ENCODE measurements at places on chromosomes 13 and 19.

DNA sequence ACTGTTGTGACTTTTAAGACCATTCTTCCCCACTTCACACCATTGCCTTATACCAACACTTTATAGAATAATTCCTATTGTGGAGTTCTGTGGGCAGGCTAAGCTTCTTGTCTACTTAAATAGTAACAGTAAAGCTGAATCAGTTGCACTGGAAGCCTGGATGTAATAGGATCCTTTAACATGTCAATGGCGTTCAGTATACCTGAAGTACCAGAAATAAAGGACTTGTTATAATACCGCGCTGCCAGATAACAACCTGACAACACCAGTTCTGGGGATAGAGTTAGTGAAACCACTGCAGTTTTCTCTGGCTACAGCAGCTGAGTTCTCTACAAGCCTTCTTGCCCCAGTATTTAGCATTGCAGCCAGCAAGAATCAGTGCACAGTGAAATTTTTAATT is 52.0 kb upstream of the TNFRSF19 start:
- no peak for DNase-seq

DNA sequence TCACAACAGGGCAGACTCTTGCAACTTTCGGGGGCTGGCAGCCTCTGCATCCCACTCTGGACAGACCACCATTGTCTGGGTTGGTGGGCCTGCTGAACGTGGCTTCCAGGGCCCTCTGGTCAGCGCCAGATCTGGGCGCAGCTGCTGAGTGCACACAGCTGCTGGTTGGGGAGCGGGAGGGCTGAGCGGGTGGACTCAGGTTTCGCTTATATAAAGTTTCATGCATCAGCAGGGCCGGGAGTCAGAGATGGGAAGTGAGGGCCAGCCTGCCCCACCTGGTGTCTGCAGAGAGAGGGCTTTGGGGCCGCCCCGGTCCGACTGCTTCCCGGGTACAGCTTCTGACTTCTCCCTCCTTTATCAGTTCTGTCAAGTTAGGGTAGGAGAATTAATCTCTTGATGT is 6.9 kb downstream of the ARHGEF7 start:
- DNase-seq, result peak; percentile 86

DNA sequence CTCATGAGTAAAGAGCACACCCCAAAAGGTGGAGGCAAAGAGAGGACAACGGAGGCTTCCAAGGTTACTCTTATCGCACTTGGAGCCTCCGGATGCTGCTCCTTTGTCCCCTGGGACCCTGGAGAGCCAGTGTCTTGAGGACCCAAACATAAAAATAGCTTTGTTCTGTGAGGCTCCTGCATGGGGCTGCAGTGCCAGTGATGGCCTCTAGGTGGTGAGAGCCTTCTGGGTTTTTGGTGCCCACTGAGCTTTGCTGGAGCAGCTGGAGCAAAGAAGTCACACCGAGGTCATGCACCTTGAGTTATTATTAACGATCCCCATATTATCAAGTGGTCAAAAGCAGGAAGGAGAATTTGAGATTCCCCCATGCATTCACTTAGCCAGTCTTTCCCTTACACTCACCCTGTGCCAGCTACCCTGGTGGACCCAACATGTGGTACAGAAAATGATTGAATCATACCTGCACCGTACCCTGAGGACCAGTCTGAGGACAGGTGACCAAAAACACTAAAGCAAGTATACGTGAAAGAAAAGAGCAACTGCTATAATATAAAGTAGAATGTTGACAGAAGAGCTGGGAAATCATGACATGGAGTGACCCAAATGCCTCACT is 41.5 kb downstream of the ZNF682 start:
- no peak for DNase-seq

DNA sequence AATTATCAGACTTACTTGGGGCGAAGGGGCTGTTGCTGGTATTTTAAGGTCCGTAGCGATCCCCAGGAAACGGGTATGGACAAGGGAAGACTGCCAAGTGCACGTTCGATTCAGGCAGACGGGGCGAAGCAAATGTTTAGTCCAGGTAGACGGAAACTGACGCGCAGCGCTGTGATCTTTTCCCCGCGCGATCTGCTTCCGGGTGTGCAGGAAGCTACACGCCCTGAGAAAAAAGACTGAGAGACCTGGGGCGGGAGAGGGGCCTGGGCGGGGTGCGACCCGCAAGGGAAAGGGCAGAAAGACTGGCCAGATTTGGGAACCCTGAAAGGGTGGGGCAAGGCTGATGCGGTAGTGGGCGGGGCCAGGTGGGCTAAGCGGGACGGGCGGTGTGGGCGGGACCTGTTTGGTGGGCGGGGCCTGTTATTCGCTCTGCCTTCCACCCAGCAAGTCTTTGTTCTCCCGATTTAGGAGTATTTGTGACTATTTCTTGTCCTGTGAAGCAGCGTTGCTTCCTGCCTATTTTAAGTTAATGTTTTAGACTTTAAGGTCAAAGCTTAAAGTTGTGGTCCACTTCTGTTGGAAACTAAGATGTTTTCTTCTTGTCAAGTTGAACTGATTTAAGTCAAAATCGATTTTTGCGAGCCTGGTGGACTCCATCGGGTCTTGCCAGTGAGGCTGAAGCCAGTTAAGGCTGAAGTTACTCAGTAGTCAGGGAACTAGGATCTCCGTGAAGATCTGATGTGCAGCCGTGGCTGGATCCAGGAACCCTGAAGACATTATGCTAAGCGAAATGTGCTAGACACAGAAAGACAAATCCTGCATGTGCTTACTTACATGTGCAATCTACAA is at the start of gene ZNF836:
ZNF836 (minus strand) TSS at position 301 of the 849 bp plus-strand sequence. CDS start 3,549 bp downstream, outside the sequence.
- peak; percentile 91 for DNase-seq

- DNase-seq, result no peak
Observed at GRCh38 chr13:50531917-50532899, 311.3 kb downstream of the DLEU7 start.

GRCh38 chr13:21361706-21362105 is 97.4 kb downstream of the ZDHHC20 start:
- DNase-seq, result no peak

DNA sequence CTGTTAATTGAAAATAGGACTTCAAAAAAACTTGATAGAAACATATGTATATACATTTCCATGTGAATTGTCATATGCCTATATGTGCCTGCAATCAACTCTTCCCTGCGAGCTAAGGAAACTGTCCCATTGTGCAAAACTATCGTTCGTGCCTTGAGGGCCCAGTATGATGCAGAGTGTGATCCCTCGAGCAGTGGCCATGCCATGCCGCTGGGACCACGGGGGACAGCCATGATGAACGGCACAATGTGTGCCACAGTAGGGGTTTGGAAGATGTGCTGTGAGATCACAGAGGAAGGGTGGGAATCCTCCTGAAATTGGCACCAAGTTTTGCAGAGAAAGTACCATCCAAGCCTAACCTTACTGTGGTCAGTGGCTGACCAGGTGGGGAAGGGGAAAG is 118.1 kb upstream of the SOX1 start:
- no peak for DNase-seq

DNA sequence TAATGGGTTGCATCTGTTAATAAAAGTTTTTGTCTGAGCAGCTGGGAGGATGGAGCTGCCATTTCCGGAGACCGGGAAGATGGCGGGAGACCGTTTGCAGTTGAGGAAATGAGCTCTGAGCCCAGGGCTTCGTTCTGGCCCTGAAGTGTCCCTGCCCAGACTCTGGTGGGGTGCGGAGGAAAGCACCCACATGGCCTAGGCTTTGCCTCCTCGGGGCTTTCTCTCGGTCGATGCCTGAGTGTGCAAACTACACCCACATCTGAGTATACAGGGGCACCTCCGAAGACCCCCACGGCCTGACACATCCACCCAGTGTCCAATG is 15.6 kb upstream of the NANOS3 start:
- peak; percentile 51 for DNase-seq

GRCh38 chr19:17999684-18000479 is 8.1 kb upstream of the ARRDC2 start:
- peak; percentile 59 for DNase-seq

DNA sequence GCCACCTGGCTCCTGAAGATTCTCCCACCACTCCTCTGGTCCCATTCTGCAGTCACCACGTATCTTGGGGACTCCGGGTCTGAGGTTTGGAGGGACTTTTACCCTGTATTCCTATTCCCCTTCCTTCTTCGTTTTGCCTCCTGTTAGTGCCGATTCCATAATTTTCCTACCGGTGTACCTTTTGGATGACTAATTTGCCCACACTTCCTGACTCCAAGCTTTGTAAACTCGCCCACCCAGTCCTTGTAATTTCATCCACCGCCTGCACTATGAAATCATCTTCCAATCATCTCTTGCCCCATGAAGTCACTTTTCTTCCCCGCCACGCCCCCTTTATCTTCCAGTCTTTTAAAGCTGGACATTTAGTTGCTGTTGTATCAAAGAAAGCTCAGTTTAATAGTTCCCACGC is 572 bp downstream of the UCHL3 start:
- DNase-seq, result peak; percentile 57

DNA sequence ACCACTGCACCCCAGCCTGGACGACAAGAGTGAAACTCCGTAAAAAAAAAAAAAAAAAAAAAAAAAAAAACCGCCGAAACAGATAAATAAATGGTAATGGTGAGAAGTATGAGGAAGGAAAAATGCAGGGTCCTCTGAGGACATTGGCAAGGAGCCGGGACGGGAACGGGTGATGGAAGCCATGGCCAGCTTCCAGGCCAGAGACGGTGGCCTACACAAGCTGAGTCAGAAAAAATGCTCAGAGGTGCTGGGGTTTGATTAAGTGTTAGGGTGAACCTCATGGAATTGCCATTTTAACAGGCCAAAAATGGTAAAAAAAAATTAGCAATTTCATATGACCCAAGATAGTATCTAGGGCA is 866 bp upstream of the ZSWIM4 start:
- peak; percentile 91 for DNase-seq

DNA sequence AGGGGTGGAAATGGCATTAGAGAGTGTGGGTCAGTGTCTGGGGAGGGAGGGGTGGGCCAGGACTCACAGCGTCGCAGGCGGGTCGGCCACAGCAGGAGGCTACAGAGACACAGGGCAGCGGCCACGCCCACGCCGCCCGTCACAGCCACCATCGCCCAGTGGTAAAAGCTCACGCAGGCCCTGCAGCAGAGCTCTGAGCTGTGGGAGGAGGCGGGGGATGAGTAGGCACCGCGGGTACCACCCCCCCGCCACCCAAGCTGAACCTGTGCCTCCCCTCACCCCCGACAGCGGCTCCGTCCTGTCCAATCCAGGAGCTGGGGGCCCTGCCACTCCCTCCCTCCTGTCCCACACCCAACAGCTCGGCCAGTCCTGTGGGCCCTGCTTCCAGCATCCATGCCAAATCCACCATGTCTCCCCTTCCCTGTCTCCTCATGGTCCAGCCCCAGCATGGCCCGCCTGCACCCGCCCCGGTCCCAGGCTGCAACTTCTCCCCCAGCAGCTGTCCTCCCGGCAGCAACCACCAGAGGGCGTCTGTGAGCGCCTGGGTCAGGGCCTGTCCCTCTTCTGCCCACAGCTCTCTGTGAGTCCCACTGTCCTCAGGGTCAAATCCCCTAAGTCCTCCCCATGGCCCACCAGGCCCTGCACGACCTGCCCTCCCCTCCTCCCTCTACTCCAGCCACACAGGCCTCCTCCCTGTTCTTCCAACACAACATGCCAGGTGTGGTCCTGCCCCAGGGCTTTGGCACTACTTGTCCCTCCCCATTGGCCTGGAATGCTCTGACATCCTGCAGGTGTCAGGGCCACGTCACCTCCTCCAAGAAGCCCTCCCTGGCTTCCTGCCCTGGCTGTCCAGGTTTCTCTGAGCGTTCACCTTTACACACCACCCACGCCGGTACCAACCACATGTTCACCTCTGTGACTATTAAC is 6.0 kb downstream of the TEKTIP1 start:
- DNase-seq, result peak; percentile 69

DNA sequence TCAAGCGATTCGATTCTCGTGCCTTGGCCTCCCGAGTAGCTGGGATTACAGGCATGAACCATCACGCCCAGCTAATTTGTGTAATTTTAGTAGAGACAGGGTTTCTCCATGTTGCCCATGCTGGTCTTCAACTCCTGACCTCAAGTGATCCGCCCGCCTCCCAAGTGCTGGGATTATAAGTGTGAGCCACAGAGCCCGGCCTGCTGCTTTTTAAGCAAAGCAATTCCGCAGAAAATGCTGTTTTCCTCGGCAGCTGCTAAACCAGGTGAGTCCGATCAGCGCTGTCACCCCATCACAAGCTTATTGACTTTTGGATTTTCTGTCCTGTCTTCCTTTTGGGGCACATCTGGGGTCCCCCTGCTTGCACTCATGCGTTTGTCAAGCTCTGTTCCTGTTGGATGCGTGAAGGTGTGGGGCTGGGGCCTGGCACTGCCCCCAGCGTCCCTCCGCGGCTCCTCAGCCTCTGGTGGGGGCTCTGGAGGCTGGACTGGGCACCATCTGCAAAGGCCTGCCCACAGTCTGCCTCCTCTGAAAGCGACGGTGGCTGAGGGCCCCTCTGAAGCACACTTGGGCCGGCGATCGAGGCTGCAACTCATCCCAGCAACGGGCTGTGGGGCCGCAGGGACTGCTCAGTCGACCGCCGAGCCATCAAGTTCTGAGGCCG is 25.7 kb downstream of the CEBPG start:
- peak; percentile 14 for DNase-seq

DNA sequence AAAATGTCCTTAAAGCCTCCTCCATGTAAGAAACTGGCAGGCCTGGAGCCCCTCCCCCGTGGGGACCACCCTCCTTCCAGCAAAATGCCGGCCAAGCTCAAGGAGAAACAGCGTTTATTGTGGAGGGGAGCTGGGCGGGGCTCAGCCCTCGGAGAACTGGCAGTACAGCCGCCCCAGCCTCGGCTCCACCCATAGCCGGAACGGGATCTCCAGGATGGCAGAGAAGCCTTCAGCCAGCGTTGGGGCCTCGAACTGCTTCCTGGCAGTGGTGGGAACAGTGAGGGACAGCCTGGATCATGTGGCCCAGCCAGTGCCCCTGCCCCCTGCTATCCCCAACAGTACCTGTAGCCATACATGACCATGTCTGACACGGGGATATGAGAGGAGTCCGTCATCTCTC is 6.3 kb downstream of the PNKP start:
- DNase-seq, result peak; percentile 68

GRCh38 chr19:2888731-2889224 is 11.9 kb upstream of the ZNF57 start:
- peak; percentile 66 for DNase-seq

- DNase-seq, result peak; percentile 92
Observed at GRCh38 chr13:110874508-110874960, 40.3 kb downstream of the ANKRD10 start.

DNA sequence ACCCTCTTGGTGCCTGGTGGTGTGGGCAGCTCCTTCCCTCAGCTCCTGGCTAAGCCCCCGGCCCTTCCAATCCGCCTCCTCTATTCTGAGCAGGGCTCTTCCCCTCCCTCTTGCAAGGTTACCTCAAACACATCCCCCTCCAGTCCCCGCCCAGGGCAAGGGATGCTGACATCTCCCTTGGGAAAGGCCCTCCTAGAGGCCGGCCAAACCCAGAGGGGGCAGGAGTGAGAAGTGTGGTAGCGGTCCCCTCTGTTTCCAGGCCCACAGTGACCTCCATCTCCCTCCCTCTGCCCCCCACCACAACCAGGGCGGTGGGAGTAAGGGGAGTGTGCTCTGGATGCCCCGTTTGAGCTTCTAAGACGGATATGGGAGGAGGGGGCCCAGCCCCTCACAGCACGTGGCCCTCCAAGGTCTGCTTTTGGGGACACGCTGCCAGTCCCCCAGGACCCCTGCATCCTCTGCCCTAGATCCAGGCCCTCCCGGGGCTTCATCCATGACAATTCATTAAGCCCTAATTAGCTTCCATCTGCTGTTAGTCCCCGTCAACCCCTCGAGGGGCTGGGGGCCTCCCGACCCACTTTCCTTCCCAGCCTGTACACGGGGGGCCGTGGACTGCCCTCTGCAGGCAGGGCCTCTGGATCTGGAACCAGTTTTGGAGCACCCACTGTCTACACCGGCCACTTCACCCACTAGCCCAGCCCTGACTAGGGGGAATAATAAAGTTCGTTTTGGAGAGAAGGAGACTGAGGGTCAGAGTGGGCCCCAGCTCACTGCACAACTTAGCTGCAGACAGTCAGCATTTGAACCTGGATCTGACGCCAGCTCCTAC is 2.3 kb downstream of the LINGO3 start:
- DNase-seq, result no peak

GRCh38 chr13:99575376-99576120 is 74.3 kb downstream of the TM9SF2 start:
- no peak for DNase-seq

All from femur (tissue), 1 donor.